Glutamatergic neuron (in vitro differentiated cells): ENCODE measurements at places on chromosomes 5 and 9.

- H3K4me1 ChIP-seq = no peaks in the 10 kb centered on the region
- H3K27me3 ChIP-seq = peaks cover 24% of the 10 kb centered on the region
- DNase-seq = no peak
- no peak overlapping the region for H3K27ac ChIP-seq
Observed at GRCh38 chr9:17905366-17905765, 326.5 kb downstream of the SH3GL2 start.

GRCh38 chr5:147140558-147140957 lies 94.3 kb upstream of the STK32A start:
- H3K27me3 ChIP-seq = no peaks in the 10 kb centered on the region
- no peak overlapping the region for H3K4me3 ChIP-seq
- DNase-seq = no peak
- no peak overlapping the region for H3K27ac ChIP-seq
- H3K4me1 ChIP-seq = no peaks in the 10 kb centered on the region

- H3K4me1 ChIP-seq = peaks cover 27% of the 10 kb centered on the region
- no peak overlapping the region for H3K4me3 ChIP-seq
- peaks cover 4% of the 10 kb centered on the region for H3K27me3 ChIP-seq
Observed at GRCh38 chr9:130630506-130631330, 33.7 kb upstream of the PRDM12 start.

GRCh38 chr5:76789991-76790581 lies 28.7 kb upstream of the F2RL1 start:
- H3K36me3 ChIP-seq = peaks cover 4% of the 10 kb centered on the region
- DNase-seq = no peak
- H3K4me3 ChIP-seq = no peak overlapping the region
- H3K27ac ChIP-seq = no peak overlapping the region

DNA sequence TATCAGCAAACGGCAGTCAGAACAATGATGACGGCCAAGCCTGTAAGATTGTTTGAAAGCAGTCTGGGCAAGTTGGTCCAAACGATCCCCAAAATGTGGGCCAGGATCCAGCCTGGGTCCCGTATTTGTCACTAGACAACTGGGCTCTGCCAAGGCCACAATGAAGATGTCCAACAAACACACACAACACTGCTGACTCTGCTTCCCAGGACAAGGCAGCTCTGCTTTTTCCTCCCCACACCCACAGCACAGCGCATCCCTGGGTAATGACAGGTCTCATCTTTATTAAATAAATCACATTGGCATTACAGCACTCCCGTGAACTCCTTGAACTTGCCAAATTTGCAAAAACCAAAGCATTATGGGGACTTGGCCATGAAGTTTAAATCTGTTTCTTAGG lies 424.1 kb upstream of the ACTBL2 start:
- DNase-seq = no peak
- H3K27me3 ChIP-seq = no peaks in the 10 kb centered on the region
- H3K4me1 ChIP-seq = no peaks in the 10 kb centered on the region

DNA sequence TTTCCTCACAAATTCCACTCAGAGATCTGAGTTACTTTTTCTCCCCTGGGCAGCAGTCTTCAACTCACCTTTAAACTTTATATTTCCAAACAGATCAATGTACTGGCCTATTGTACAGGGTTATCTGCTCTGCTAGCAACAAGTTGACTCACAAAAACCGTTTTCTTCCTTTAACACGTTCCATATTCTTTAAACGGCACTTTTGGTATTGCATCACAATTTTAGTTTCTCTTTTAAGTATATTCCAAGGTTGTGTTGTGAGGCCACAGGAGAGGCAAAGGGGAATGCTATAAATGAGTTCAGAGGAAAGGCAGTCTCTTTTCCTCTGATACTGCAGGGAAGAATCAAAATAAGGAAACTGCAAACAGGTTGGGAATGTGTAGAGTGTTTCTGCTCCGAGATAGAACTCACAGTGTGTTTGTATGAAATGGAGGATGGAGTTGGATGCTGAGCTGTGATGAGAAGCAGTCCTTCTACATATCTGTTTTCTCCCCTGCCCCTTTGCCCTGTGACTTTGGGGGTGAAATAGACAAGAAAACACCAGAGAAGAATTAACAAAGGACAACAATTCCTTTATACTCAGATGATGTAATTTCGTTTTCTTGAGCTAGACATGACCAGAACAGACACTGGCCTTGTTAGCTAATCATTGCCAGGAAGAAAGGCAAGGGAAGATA lies 9.9 kb upstream of the ALDOB start:
- H3K36me3 ChIP-seq = no peaks in the 10 kb centered on the region
- peaks cover 2% of the 10 kb centered on the region for H3K27me3 ChIP-seq
- H3K4me3 ChIP-seq = no peak overlapping the region
- no peak for DNase-seq
- H3K4me1 ChIP-seq = peaks cover 8% of the 10 kb centered on the region

GRCh38 chr9:130839132-130840111 lies 4.4 kb downstream of the ABL1 start:
- H3K27ac ChIP-seq = peak overlapping the region; percentile 45
- H3K27me3 ChIP-seq = peaks cover 6% of the 10 kb centered on the region
- H3K4me1 ChIP-seq = peaks cover 56% of the 10 kb centered on the region
- H3K4me3 ChIP-seq = peak overlapping the region; percentile 40
- DNase-seq = no peak

DNA sequence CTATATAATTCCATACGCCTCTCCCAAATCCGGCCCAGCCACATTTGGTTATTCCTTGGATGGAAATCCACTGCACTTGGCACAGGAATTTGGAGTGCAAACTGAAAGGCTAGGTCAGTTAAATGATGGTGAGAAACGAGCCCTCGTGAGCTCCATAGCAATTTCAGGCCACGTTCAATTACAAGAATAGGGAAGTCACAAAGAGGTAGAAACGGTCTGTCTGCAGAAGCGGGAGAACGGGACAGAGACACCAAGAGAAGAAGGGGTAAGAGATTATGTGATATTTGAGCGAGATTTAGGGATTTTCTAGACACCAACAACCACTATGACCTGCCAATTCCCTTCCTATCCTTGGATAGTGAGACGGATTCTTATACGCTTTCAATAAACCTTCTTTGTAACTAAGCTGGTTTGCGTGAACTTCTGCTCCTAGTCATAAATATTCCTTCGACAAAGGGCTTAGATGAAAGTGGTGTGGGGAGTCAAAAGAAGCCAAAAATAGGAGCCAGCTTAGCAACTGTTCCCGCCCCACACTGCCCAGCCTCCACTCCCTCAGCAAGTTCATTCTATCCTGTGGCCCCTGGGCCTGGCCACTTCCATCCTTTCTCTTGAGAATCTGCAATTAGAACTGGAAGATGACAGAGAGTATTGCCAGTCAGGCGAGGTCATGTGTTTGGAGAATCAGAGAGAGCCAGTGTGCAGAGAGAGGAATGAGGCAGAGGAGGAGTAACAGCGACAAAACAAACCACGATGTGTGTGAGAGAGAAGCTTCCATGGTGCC lies 118.4 kb downstream of the ZNF608 start:
- H3K4me3 ChIP-seq = no peak overlapping the region
- H3K27ac ChIP-seq = peak overlapping the region; percentile 28
- peaks cover 17% of the 10 kb centered on the region for H3K4me1 ChIP-seq
- H3K27me3 ChIP-seq = peaks cover 7% of the 10 kb centered on the region
- no peak for DNase-seq

- H3K36me3 ChIP-seq = no peaks in the 10 kb centered on the region
- peaks cover 13% of the 10 kb centered on the region for H3K27me3 ChIP-seq
- H3K4me3 ChIP-seq = no peak overlapping the region
- no peak for DNase-seq
- H3K4me1 ChIP-seq = peaks cover 20% of the 10 kb centered on the region
Observed at GRCh38 chr9:128245421-128246151, 30.2 kb downstream of the GOLGA2 start.

DNA sequence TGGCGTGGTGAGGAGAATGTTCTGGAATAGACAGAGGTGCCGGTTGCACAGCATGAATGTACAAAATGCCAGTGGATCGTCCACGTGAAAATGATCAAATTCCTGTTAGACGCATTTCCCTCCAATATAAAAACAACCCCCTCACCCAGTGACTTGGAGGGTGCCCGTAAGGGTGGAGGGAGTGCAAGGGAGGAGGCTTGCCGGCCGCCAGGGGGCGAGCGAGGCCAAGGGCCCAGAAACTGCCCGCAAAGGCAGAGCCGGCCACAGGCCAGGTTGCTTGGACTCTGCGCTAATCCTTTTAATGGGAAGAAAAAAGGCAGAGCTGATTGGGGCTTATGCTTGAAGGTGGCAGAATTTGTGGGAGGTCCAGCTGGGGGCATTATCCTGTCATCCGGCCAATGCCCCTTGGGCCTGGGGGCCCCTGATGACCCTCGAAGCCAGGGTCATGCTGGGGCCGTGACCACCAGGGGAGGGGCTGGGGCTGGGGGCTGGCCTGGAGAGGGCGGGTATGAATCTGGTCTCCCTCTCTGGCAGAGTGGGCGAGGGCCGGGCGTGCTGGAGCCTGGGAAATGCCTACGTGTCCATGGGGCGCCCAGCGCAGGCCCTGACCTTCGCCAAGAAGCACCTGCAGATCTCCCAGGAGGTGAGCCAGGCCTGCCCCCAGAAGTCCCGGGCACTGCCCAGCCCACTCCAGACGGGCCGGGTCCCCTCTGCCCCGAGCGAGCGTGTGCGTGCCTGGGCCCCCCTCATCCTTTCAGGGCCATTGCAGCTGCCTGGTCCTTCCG lies 12.0 kb downstream of the GPSM1 start:
- peak overlapping the region; percentile 55 for H3K27ac ChIP-seq
- H3K4me1 ChIP-seq = no peaks in the 10 kb centered on the region
- no peak overlapping the region for H3K4me3 ChIP-seq
- DNase-seq = peak; percentile 84
- peaks cover 10% of the 10 kb centered on the region for H3K27me3 ChIP-seq

- no peak overlapping the region for H3K27ac ChIP-seq
- peaks cover 2% of the 10 kb centered on the region for H3K27me3 ChIP-seq
- H3K4me1 ChIP-seq = peaks cover 12% of the 10 kb centered on the region
- H3K4me3 ChIP-seq = no peak overlapping the region
Observed at GRCh38 chr5:1779021-1779680, 20.5 kb downstream of the MRPL36 start.

DNA sequence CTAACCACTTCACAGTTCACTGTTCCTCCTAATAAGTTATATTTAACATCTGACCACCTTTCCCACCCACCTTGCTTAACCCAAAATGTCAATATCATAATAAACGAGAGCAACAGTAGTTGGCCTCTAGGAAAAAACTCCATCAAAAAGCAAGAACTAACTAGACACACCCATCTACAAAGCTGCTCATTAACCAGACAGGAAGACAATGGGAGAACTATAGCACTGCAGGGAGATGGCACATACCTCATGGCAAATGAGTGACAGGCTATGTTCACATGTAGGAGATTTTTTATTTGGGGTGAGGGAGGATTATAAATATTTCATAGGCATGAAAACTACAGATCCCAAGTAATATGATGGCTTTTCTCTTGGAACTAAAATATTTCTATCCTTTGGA lies 23.6 kb upstream of the CDK5RAP2 start:
- no peak for DNase-seq
- no peak overlapping the region for H3K4me3 ChIP-seq
- no peak overlapping the region for H3K27ac ChIP-seq
- H3K4me1 ChIP-seq = no peaks in the 10 kb centered on the region
- H3K36me3 ChIP-seq = peaks cover 3% of the 10 kb centered on the region

DNA sequence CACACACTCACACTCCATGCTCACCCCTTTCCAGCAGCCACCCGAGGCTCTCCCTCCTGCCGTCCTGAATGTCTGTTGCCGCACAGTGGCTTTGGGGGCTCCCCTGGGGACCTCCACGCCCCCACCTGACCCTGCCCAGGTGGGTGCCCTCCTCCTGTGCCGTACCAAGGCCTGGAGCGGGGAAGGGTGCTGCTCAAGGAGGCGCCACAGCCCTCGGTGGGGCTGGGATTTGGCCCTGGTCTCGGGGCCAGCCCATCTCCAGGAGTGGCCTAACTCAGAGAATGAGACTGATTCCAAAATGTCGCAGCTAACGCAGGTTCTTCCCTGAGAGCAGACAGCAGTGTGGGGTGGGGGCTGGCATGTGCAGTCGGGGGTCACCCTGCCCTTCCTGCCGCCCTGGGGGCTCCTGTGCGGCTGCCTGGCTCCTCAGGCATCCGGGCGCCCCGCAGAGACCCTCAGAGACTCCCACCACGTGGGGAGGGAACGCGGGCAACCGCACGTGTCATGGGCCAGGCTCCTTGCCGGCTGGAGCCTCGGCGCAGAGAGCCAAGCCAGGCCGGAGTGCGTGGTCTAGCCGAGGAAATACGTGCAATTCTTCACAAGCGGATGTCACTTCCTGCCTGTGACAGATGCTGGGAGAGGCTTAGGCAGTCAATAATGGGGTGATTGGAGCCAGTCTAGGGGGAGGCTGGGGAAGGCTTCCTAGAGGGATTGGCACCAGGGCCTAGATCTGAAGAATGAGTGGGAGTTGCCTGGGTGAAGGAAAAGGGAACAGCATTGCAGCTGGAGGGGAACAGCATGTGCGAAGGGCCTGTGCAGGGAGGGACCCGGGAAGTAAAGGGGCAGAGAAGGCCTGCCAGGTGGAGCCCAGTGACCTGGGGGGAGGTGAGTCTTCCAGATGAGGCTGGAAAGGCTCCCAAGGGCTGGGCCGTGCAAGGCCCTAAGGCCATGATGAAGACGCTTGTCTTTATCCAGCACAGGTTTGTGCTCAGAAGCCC lies 44.1 kb downstream of the C9orf50 start:
- H3K4me1 ChIP-seq = peaks cover 9% of the 10 kb centered on the region
- no peak overlapping the region for H3K27ac ChIP-seq
- peak overlapping the region; percentile 4 for H3K4me3 ChIP-seq
- no peak for DNase-seq

DNA sequence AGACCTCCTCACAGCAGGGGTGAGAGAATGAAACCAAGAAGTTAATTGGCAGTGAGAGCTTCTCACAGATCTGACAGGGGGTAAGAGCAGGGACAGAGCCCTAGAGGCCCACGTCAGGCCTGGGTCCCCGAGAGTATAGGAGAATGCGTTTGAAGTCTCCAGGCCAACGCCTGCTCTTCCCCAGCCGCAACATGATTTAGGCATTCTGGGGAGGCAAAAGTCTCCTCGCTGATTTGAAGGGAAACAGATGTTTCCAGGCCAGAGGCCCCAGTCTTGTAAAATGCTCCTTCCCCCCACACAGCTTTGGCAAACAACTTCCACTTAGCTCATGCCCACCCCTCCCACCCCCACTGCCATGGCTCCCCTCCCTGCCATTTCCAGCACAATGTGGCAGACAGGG lies 239.2 kb upstream of the TRIM32 start:
- H3K27me3 ChIP-seq = no peaks in the 10 kb centered on the region
- H3K4me1 ChIP-seq = no peaks in the 10 kb centered on the region
- H3K36me3 ChIP-seq = no peaks in the 10 kb centered on the region

GRCh38 chr5:23727271-23727670 lies 219.9 kb downstream of the PRDM9 start:
- no peak overlapping the region for H3K4me3 ChIP-seq
- H3K36me3 ChIP-seq = no peaks in the 10 kb centered on the region
- no peaks in the 10 kb centered on the region for H3K4me1 ChIP-seq
- no peak overlapping the region for H3K27ac ChIP-seq

DNA sequence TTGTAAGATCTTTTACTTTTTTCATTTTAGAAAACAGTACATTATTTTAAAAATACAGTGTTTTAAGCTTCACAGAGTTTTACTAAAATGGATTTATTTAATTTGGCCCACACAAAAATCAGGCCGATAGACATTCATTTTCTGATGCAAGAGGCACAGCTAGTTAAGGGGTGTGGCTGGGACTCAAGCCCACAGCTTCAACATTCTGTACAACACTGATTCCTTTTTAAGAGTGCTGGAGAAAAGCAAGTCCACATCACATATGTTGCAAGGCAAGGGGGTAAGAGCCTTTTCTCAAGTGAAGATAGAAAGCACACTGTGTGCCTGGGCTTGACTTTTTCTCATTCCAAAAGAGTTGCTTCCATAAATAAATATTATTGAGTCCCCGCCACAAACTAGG lies 195.9 kb downstream of the RFK start:
- DNase-seq = no peak
- no peak overlapping the region for H3K27ac ChIP-seq
- H3K36me3 ChIP-seq = no peaks in the 10 kb centered on the region
